ENCODE measurements at places on chromosomes 5 and 9.
A peak's percentile ranks its signal among the peaks of the same experiment; 100 is the strongest.

DNA sequence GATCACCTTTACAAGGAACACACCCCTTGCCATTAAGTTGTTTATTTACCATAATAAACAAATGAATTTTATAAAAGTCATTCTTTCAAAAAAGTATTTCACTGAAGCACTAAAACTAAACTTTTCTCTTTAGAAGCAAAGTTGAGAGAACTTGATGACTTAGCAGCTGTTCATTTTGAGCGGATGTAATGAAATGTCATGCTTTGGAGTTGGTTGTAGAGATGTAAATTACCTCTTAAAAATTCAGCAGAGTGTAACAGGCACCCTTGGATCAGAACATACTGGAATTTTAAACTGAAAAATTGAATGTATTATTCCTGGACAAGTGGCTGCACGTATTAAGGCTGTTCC lies 617.2 kb downstream of the PDE4D start:
- no peak for DNase-seq
- no peaks in the 10 kb centered on the region for H3K36me3 ChIP-seq
- no peak overlapping the region for H3K27ac ChIP-seq
- H3K4me1 ChIP-seq, result peaks cover 10% of the 10 kb centered on the region

DNA sequence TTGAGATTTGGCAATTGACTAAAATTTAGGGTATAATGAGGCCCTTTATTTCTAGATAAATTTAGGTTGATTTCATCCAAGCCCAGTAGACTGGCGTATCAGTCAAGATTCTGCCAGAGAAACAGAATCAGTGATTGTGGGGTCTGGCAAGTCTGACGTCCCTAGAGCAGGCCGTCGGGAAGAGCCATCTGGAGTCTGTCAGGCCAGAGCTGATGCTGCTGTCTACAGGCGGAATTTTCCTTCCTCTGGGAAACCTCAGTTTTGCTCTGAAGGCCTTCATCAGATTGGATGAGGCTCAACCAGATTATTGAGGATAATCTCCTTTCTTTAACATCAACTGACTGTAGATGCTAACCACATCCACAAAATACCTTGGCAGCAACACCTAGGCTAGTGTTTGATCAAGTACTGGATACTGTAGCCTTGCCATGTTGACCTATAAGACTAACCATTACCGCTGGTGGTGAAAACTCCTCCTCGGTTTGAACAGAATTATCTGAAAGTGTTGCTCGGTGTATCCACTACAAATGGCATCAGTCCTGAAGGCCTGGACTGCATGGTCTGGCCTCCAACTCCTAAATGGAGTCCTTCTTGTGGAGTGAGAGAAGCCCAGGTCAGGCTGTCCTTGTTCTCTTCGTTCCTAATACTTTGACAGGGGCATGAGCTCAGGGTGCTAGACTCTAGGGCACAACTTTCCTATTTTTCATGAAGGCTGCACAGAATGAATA lies 83.2 kb upstream of the ANKH start:
- H3K27ac ChIP-seq, result no peak overlapping the region
- DNase-seq, result no peak
- no peaks in the 10 kb centered on the region for H3K27me3 ChIP-seq

GRCh38 chr5:6236858-6237481 lies 141.4 kb downstream of the MED10 start:
- H3K4me1 ChIP-seq, result no peaks in the 10 kb centered on the region
- H3K27ac ChIP-seq, result no peak overlapping the region
- no peak for DNase-seq

GRCh38 chr5:173012882-173013281 lies 29.3 kb downstream of the ATP6V0E1 start:
- no peak overlapping the region for H3K27ac ChIP-seq
- H3K4me3 ChIP-seq, result no peak overlapping the region
- no peaks in the 10 kb centered on the region for H3K36me3 ChIP-seq
- H3K4me1 ChIP-seq, result peaks cover 57% of the 10 kb centered on the region
- no peak for DNase-seq

- H3K36me3 ChIP-seq, result no peaks in the 10 kb centered on the region
- H3K27me3 ChIP-seq, result peaks cover 5% of the 10 kb centered on the region
- no peak overlapping the region for H3K27ac ChIP-seq
- no peak overlapping the region for H3K4me3 ChIP-seq
- H3K4me1 ChIP-seq, result no peaks in the 10 kb centered on the region
Observed at GRCh38 chr5:175309218-175309810, 134.7 kb downstream of the DRD1 start.

GRCh38 chr5:113384782-113385285 lies 50.0 kb downstream of the TSSK1B start:
- H3K36me3 ChIP-seq, result no peaks in the 10 kb centered on the region
- H3K4me1 ChIP-seq, result peaks cover 2% of the 10 kb centered on the region
- DNase-seq, result no peak
- H3K27ac ChIP-seq, result no peak overlapping the region
- no peak overlapping the region for H3K4me3 ChIP-seq

DNA sequence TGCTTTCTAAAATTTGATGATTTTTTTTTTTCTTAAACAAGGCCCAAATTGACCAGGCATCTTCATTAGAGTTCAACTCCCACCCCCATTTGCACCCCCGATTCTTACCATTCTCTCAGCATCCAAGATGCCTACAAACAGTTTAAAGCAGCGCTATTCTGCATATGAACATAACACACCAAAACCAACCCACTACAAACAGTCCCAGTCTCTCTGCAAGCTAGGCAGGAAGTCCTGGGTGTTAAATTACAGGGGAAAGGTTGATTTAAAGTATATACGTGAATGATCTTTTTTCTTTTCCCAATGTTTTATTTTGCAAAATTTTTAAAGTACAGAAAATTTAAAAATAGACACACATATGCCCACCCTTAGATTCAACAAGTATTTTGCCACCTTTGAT lies 127.0 kb downstream of the ADAMTS12 start:
- no peaks in the 10 kb centered on the region for H3K36me3 ChIP-seq
- no peak overlapping the region for H3K27ac ChIP-seq
- H3K27me3 ChIP-seq, result peaks cover 3% of the 10 kb centered on the region
- no peak for DNase-seq

- peak overlapping the region; percentile 96 for H3K27ac ChIP-seq
- H3K27me3 ChIP-seq, result no peaks in the 10 kb centered on the region
- peak overlapping the region; percentile 97 for H3K4me3 ChIP-seq
- H3K36me3 ChIP-seq, result peaks cover 12% of the 10 kb centered on the region
Observed at GRCh38 chr9:128685636-128686489, 3.2 kb upstream of the SET start.

GRCh38 chr5:9888501-9888901 lies 258.4 kb upstream of the TAS2R1 start:
- H3K4me3 ChIP-seq, result no peak overlapping the region
- H3K4me1 ChIP-seq, result no peaks in the 10 kb centered on the region
- no peaks in the 10 kb centered on the region for H3K36me3 ChIP-seq
- no peak for DNase-seq
